Pancreas (tissue), 10 donors: ENCODE measurements at places on chromosomes 1 and 21.

DNA sequence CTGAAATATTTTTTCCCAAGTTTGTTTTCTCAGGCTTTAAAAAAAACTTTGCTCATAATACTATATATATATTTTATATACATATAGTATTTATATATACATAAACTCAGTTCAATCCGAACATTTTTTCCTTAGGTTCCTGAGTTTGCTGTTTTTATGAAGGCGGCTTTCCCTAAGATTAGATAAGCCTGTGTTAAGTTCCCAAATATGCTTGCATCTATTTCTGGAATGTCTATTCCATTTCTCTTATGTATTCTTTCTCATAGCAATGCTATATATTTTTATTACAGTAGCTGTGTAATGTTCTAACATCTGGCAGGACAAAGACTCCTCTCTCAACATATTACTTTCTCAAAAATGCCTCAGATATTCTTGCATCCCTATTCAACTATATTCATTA, 45.9 kb downstream of the ADSS2 start:
- DNase-seq = no peak

DNA sequence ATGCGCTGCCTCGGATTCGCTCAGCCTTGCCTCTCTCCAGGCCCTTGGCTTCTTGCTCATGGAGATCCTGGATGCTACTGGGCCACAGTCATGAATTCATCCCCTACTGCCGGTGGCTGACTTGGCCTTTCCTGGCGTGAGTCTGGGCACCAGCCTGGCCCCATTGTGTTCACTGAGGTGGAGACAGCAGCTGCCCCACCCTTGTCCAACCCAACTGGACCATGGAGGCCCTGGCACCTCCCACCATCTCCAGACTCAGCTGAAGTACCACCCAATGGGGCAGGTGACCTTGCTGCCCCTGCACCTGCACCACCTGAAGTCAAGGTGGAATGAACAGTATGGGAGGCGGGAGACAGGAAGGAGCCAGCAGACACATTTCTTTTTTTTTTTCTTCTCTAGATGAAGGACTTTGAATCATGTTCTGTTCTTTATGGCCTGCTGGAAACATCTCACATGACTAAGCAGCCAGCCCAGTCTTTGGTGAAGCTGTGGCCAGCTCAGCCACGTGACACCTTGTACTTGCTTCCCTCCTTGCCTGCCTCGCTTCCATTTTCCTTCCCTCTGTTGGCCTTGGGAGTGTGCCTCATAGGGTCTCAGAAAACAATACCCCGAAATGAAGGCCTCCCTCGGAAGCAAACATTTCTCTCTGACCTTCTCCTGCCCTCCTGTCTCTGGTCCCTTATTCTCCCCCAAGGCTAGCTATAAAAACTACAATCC, 3.8 kb upstream of the SLC30A2 start:
- DNase-seq = no peak

GRCh38 chr1:9044236-9044635, 18.0 kb upstream of the SLC2A7 start:
- no peak for DNase-seq

DNA sequence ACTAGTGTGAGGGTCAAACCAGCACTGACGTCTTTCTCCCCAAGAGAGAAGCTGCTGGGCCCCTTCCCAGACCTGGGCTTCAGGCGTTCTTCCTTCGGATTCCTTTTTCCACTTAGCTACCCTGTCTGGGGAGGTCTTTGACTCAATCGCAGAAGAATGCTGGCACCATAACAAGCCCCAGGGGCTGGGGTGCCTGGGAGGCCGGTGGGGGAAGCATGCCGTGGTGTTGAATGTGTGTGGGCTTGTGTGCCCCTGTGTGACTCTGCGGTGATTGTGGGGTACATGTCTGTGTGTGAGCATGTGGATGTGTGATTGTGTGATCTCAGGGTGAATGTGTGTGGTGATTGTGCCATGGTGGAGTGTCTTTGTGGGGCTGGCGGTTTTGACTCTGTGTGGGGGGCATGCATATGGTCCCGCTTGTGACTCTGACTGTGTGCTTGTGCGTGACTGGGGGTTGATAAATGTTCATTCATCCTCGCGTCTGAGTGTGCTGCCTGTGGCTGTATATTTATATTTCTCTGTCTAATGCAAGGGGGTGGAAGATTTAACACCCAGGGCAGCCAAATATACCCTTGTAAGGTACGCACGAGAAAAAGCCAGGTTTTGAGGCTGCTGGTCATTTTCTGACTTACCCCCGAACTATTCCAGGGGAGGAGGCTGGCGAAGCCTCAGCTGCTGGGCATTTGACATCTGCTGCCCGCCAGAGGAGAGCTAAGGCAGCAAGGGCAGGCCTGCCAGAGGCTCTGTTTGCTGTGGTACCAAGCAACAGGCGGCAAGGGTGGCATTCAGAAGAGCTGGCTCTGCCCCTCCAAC, 1.1 kb upstream of the SYNC start:
- DNase-seq = no peak

GRCh38 chr1:212004895-212005608, 30.3 kb downstream of the INTS7 start:
- DNase-seq = no peak

DNA sequence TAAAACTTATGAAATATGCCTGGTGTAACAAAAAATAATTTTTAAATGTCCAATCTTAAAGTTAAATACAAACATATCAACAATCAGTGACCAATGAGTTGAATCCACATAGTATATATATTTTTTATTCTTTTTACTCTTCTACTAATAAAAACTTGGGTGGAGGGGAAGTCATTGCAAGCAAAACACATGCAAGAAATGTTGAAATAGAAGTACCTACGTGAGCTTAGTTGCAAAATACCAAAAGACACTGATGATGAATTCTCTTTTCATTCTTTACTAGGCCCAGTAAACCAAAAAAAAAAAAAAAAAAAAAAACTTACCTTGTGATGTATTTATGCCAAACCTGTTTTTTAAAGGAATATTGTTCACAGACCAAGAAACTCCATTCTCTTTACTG, 26.4 kb upstream of the PLA2G4A start:
- DNase-seq = no peak

DNA sequence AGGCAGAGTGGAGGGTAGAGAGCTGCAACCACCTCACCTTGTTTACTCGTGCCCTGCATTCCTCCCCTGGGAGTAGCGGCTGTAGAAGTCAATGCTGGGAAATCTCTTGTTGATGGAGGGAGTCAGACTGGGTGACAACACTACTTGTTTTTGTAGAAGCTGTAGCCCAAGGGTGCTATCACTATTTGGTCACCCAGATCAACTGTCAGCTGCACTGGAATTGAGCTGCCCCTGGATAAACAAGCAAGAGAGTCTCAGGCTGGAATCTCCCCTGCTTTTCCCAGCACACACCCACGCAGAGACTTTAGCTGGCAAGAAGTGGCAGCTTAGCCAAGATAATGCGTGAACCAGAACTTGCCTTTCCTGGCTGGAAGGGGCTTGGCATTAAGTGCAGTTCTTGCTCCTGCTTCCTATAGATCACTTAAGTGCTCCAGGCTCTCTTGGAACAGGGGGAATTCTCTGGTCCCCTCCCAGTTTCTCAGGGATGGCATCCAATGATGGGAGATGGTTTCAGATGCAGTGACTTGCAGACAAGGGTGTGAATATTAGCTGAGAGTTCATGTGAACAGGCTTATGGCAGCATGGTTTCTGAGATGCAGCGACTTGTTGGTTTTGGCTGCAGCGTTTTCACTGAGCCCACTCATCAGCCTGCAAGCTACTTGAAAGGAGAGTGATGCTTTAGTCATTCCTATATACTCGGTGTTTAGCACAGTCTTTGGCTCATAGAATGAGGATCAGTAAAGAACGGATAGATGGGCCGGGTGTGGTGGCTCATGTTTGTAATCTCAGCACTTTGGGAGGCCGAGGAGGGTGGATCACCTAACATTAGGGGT, 16.8 kb downstream of the ATP2B4 start:
- DNase-seq = no peak

DNA sequence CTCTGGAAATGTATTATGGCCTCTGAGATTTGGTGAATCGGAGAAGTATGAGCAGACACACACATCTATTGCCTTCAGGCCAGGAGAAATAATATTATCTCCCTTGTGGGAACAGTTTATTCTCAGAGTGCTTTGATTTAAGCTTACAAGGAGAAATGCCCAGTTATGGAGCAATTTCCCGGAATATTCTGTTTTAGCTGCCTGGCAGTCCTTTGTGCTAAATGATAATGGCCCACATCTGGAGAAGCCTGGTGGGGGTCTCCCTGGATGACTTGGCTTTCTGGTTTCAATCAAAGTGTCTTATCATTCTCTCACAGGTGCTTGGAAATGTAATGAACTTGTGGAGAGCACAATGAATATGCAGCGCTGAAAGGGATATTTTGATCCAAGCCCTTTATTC, 389.6 kb upstream of the USP24 start:
- DNase-seq = no peak

DNA sequence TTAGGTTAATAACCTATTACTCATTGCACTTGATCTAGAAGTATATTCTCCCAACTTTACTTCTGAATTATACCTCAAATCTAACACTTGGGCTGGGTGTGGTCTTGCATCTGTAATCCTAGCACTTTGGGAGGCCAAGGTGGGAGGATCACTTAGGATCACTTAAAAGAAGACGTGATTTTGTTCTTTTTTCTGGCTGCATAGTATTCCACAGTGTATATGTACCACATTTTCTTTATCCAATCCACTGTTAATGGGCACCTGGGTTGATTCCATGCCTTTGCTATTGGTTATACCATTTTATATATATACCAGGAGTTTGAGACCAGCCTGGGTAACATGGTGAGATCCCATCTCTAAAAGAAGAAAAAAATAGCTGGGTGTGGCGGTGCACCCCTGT, 48.5 kb upstream of the TSNAX start:
- DNase-seq = no peak

DNA sequence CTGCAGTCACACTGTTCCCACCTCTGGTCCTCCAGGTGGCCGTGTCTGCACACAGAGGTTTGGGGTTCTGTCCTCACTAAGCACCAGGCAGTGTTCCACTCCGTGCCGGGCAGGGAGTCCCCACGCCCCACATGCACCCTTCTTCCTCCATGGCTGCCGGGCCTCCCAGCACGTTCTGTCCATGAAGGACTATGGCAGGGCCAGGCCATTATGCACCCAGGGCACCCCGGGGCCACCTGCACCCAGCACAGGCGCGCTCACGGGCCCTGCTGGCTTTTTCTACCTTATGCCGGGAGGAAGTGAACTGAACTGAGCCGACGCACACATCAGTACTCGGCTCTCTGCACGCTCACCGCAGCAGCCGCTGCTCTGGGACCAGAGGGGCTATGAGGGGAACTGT, 10.3 kb downstream of the PANK4 start:
- DNase-seq = no peak

- DNase-seq = peak; percentile 39
Observed at GRCh38 chr1:2610036-2610959, 22.5 kb downstream of the MMEL1 start.

DNA sequence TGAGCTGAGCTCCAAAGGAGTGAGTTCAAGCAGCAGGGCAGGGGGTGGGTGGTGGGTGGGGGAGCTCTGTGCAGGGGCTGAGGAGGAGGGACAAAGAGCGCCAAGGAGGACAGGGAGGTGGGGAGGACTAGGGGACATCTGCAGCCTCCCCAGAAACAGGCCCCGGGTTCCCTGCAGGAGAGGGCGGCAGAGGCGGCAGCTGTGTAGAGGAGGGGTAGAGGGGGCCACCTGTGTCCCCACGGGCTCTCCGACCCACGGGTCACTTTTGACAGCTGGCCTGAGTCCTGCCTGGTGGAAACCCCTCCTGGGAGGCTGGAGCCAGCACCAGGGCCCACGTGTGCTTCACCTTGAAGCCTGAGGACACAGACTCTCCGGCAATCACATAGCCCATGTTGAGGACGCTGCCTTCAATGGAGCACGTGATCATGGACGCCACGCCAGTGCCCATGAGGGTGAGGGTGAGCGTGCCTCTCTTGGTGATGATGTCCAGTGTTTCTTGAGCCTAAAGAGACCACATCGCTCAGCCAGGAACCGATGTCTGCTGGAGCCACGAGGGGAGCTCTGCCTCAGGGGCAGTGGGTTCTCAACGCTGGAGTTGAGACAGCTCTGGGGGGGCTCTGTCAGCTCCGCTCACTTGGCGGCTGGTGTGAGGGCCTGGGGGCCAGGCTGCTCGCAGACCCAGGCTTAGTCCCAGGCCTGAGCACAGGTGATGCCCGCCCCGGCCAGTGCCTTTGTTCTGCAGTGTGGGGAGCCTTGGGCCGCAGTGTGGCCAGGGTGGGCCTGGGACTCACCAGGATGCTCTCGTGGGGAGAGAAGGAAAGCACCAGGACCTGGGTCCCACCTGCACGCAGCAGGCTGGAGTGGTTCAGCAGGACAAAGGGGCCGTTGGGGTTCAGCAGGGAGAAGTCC, 6.6 kb upstream of the TMEM52 start:
- peak; percentile 63 for DNase-seq

- no peak for DNase-seq
Observed at GRCh38 chr1:175191659-175192058, 917 bp downstream of the KIAA0040 start.

DNA sequence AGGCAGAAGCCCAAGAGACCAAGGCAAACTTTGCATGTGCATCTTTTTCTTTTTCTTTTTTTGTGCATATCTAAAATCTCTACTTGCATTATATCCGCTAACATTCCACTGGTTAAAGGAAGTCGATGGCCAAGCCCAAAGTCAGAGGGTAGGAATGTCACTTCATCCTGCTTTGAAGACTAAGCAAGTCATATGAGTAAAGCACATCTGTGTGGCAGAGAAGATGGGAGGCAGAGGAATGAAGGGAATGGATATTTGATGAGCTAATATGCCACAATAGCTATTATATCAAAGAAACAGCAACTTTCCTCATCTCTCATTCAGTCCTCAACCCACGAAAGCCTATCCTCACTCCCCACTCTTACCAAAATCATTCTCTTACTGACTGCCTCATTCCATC, 59.3 kb downstream of the RNF220 start:
- DNase-seq = no peak

DNA sequence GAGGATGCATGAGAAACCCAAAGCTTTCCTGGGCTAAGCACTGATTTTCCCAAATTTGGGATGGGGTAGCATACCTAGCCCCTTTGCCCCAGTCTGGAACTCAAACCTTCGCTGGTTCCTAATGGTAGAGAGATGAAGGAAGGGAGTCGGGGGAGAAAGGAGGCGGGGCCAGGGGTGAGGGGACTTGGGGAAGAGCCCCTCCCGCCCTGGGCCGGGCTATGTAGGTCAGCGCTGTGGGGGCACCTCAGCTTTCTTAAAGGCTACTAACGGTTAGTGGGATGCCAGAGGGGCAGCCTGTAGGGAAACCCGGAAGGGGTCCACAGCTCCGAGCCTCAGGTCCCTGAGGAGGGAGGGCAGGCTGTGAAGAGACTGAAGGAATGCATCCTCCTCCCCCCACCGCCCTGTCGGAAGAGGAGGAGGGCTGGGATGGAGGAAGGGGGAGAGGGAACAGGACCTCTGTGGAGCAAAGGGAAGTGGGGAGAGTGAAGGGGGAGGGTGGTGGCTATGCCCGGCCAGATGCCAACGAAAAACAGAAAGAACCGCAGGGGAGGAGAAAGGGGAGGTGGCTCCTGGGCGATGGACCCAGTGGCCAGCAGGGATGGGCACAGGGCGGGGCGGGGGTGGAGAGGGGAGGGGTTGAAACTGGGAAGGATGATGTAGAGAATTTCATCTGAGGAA, 1.3 kb downstream of the CADM3 start:
- DNase-seq = no peak

GRCh38 chr1:154456631-154457030, 45.4 kb upstream of the TDRD10 start:
- DNase-seq = no peak
